Calu3 (cell line): ENCODE measurements at places on chromosomes 13 and 19.

GRCh38 chr19:13731147-13731964 lies 33.0 kb upstream of the MRI1 start:
- peak overlapping the region; percentile 67 for H3K4me3 ChIP-seq
- peak overlapping the region; percentile 84 for H3K27ac ChIP-seq
- DNase-seq, result peak; percentile 94
- peaks cover 16% of the 10 kb centered on the region for H3K36me3 ChIP-seq
- H3K27me3 ChIP-seq, result no peaks in the 10 kb centered on the region

- H3K36me3 ChIP-seq, result peaks cover 70% of the 10 kb centered on the region
- no peaks in the 10 kb centered on the region for H3K27me3 ChIP-seq
- peak overlapping the region; percentile 77 for H3K27ac ChIP-seq
Measured at GRCh38 chr19:51702825-51703574, 9.9 kb downstream of the SPACA6 start.

DNA sequence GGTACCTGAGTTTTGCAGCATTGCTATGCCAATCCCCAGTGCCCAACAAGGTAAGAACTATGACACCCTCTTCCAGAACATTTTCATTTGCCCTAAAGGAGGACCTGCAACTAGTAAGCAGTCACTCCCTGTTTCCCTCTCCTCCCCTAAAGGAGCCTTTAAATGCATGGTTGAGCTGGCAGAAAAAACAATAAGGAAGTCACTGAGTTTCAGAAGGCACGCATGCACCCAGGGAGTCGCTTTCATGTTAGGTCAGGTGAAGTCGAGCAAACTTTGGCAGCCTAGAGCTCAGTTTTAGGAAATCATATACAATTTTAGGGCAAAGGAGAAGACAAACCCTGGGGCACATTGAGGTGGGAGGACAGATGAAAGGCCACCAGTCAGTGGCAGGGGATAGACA lies 11.8 kb downstream of the NLRP11 start:
- no peak for DNase-seq
- H3K27ac ChIP-seq, result no peak overlapping the region
- peaks cover 25% of the 10 kb centered on the region for H3K27me3 ChIP-seq
- H3K4me3 ChIP-seq, result no peak overlapping the region
- H3K4me1 ChIP-seq, result no peaks in the 10 kb centered on the region
- H3K36me3 ChIP-seq, result no peaks in the 10 kb centered on the region

GRCh38 chr13:43482026-43482425 lies 304.7 kb downstream of the ENOX1 start:
- DNase-seq, result no peak
- no peak overlapping the region for H3K27ac ChIP-seq
- H3K27me3 ChIP-seq, result no peaks in the 10 kb centered on the region
